ENCODE measurements at places on chromosomes 5 and 9.

GRCh38 chr9:130780415-130780814, 54.6 kb upstream of the ABL1 start:
- peak; percentile 49 for DNase-seq

GRCh38 chr5:137938751-137939143, 49.5 kb downstream of the PKD2L2 start:
- no peak for DNase-seq

GRCh38 chr5:159339460-159339859, 9.2 kb upstream of the IL12B start:
- no peak for DNase-seq

DNA sequence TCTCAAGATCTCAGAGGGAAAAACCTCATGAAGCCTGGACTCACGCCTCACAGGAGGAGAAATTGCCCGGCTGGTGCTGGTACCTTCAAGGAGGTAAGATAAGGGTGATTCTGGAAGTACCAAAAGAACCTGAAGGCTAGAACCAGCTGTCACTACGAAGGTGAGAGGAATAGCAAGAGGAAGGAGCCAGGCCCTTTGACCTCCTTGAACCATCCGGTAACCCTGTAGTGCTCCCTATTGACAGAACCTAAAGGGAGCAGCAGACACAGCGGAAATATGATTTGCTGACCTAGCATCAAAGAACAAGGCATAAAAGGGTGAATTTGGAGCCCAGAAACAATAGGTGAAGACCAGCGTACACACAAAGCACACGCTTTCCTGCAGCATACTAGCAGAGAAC, 92.2 kb downstream of the DOCK8 start:
- DNase-seq = no peak

DNA sequence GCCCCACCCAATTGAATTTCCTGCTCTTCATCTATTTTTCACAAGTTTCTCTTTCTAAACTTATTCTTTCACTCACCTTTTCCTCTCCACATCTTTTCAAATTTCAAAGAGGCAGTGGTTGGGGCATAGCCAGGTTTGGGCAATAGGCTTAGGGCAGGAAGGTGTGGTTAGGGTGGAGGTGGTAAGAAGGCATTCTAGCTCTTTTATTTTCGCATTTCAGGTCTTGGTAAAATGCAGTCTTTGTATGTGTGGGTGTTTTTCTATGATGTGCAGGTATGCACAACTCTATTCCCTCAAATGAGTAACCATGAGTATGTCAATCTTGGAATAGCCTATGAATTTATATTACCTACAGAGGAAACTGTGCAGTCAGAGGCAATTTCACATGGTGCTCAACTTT, 129.8 kb upstream of the IFNE start:
- DNase-seq = peak; percentile 32

DNA sequence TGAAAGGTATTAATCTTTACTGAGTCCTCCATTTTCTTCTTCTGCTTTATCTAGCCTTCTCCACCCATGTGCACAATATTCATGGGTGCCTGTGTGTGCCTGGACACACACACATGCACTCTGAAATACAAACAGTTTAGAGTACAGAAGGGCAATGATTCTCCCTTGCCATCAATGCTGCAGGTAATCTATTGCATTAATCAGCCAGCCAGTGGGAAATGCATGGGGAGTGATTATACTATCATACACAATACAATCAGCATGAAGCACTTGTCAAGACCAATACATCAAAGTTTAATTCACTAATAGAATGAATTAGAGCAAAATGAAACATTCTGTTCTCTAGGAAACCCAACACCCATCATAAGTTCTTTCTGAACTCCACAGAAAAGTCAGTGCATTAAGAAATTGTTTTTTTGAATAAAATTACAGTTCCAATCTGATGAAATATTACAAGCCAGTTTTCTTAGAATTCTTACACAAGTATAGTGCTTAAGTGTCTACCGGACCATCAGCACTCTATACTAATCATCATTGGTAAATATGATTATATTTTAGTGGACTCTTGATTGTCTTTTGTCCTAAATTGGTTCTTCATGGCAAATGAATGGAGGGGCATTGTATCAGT, 172.2 kb downstream of the ZSWIM6 start:
- no peak for DNase-seq

DNA sequence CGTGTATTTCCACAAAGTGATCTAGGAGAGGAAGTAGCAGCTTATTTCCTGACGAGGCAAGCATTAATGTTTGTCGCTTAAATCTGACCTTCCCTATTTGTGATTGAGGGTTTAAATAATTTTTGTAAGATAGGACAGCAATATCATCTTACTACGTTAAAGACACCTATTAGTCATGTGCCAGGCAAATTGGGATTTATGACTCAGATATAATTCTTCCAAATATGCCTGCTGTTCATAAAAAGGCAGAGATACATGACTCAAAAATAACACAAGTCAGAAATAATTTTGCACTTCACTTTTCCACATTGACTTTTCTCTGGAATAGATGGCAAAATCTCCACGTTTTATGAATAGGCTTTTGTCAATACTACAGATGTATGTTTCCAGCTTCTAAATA, 43.0 kb upstream of the CDH12 start:
- no peak for DNase-seq

GRCh38 chr9:35508069-35508468, 18.2 kb downstream of the RUSC2 start:
- DNase-seq = peak; percentile 30

- DNase-seq = no peak
Measured at GRCh38 chr5:39624890-39625289, 200.1 kb upstream of the DAB2 start.

DNA sequence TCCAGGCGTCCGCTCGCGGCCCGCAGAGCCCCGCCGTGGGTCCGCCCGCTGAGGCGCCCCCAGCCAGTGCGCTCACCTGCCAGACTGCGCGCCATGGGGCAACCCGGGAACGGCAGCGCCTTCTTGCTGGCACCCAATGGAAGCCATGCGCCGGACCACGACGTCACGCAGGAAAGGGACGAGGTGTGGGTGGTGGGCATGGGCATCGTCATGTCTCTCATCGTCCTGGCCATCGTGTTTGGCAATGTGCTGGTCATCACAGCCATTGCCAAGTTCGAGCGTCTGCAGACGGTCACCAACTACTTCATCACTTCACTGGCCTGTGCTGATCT, 294 bp downstream of the ADRB2 start:
- no peak for DNase-seq

DNA sequence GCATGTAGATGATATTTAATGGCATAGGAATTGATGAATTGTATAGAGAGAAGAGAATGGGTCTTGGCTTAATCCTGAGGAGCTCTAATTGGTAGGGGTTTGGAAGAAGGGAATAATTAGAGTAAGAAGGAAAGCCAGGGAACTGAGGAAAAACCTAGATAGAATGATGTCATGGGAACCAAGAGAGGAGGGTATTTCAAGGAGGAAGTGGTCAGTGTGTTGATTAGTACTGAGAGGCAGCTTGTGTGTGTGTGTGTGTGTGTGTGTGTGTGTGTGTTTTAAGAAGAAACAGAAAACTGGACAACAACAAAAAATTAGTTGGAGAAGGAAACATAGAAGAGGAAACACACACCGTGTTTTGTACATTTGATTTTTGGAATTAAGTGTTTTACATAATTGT, 42.8 kb downstream of the MAST4 start:
- DNase-seq = no peak

GRCh38 chr5:54885636-54886035, 99.8 kb downstream of the ESM1 start:
- DNase-seq = no peak

- no peak for DNase-seq
Measured at GRCh38 chr5:121158451-121158850, 693.2 kb upstream of the FTMT start.

GRCh38 chr5:131214609-131215227, 44.0 kb downstream of the LYRM7 start:
- no peak for DNase-seq

GRCh38 chr9:90046317-90046861, 441.6 kb downstream of the GADD45G start:
- no peak for DNase-seq

GRCh38 chr5:156640691-156641241, 209.3 kb upstream of the PPP1R2B start:
- DNase-seq = peak; percentile 85

- DNase-seq = no peak
Measured at GRCh38 chr9:16277471-16277960, 593.0 kb downstream of the BNC2 start.

- no peak for DNase-seq
Measured at GRCh38 chr5:179834120-179834519, 13.4 kb downstream of the SQSTM1 start.

DNA sequence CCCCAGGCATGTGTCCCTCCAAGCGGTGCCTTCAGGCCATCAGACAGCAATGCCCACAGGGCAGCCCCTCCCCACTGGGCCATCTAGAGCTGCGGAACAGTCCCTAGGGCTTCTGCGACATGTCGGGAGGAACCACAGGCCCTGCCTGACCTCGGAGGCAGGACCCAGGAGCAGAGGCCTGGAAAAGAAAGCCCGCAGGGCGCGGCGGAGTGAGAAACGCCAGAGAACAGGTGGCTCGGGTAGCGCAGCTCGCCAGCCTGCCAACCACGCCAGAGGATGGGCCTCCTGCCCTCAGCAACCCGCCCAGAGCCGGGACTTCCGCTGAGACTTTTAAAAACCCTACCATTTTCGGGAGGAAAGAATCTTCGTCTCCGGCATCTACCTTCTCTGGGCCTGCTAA, 715 bp downstream of the LCN8 start:
- DNase-seq = no peak

- peak; percentile 89 for DNase-seq
Measured at GRCh38 chr9:127943731-127944144, 6.1 kb upstream of the DPM2 start.

DNA sequence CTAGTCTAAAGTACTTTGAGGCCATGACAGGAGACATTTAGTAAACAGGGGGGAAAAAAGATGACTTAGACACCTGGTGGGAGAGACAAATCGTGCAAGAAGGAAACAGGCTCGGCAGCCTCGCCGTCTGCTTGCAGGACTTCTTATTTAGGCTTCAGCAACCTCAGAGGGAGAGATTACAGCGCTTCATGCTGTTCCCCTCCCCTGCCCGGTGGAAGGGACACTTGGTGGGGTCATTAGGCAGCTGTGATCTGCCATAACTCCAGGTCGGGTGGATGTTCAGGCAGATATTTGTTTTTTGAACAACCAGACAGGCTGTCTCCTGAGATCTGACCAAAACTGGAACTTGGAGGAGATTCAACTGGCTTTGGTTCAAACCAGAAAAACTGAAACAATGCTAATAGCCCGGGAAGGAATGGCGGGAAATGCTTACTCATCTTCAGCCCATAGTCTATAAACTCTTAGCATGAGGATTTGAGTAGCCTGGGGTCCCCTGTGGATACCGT, 38.1 kb upstream of the CD180 start:
- peak; percentile 52 for DNase-seq

DNA sequence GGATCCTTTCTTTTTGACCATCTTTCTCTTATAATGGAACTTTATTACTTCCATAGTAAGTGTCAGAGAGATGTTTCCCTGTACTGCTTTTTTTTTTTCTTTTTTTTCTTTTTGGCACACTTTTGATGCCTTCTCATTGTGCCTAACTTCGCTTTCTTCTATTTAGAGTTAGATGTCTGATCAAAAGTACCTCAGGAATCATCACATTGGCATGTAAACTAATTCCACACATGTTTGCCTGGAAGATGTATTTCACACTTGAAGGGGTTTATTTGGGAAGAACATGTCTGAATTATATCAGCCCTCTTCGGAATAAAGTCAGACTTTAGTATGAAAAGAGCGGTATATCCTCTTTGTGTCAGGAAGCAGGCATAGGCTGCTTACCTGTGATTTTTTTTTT, 35.1 kb downstream of the SMARCA2 start:
- DNase-seq = peak; percentile 14

- DNase-seq = peak; percentile 97
Measured at GRCh38 chr5:178859625-178860521, at the start of gene ZNF354B. Gene ZNF354B, plus strand, starts transcription at chr5:178859953. Its CDS starts 1,095 bp downstream, at chr5:178861048.

- DNase-seq = no peak
Measured at GRCh38 chr9:13002740-13003139, 227.9 kb downstream of the LURAP1L start.

DNA sequence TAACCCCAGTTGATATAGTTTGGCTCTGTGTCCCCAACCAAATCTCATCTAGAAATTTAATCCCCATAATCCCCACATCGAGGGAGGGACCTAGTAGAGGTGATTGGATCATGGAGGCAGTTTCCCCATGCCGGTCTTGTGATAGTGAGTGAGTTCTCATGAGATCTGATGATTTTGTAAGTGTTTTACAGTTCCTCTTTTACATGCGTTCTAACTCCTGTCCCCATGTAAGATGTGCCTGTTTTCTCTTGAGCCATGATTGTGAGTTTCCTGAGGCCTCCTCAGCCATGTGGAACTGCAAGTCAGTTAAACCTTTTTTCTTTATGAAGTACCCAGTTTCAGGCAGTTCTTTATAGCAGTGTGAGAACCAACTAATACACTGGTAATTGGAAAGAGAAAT, 73.6 kb downstream of the CDH12 start:
- DNase-seq = no peak

DNA sequence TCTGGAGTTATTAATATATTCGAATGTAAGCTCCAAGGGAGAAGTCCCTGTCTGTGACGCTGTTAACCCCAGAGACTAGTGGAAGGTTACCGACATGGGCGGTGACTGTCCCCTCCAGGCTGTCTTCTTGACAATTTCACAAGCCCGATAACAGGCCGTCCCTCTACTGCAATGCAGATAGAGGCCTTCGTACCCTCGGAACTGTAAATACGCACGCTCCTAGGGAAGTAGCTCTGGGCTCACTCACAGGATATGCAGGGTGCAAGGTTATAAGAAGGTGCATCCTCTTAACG, 680 bp upstream of the RFK start:
- no peak for DNase-seq

- peak; percentile 62 for DNase-seq
Measured at GRCh38 chr5:79133121-79133656, 21.6 kb downstream of the BHMT start.

GRCh38 chr5:80355686-80356085, 35.9 kb downstream of the SPZ1 start:
- no peak for DNase-seq

DNA sequence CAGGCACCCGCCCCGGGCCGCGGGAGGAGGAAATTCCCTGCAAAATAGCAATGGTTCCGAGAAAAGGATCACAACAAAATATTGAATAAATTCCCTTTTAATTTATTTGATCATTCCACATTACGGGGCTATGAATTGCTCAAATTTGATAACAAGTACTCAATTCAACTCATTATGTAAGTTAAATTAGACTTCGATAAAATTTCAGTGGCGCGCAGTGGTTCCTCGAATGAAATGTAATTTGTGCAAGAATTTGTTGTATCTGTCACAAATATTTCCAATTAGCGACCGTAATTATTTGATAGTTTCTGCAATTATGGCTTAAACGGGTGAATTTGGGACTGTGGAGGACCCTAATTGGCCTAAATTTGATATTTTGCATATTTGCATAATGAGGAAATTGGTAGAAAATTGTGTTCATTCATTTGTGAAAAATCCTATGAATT, 76.0 kb upstream of the TBCA start:
- DNase-seq = no peak

Data from GM23248 (cell line).